ENCODE measurements at places on chromosomes 12 and 14.
A peak's percentile ranks its signal among the peaks of the same experiment; 100 is the strongest.

GRCh38 chr12:56571121-56571520 lies 49.5 kb downstream of the RBMS2 start:
- DNase-seq = peak; percentile 60

DNA sequence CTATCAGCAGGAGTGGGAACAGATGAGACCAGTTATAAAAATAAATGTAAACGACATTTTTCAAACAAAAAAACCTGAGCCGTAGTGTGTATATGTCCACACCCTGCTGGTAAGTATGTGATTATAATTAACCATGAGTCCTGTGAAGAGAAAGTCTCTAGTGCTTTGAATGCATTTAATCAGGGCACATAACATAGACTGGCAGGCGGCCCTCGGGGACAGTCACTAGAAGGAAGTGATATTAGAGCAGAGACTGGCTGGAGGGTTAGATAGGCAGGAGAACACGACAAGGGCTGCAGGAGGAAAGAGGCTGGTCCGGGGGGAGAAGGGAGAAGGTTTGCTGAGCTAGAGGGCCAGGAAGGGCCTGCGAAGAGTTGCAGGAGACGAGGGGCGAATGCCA lies 23.8 kb upstream of the ELK3 start:
- DNase-seq = no peak

DNA sequence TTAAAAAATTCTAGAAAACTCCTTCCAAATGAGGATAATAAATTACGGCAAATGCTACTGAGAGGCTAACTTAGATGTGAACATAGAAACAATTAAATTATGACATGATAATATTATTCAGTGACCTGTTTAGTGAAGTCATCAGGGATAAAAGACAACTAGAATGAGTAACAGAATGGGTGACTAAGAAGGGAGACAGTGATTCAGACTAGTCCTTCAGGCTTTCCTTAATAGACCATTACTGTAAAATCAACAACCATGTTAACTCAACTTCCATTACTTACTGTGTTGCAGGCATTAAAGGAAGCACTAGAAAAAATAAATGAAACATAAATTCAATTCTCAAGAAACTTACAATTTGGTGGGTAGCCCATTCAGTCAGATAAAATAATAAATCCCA lies 543.9 kb upstream of the LRFN5 start:
- no peak for DNase-seq

GRCh38 chr12:105451211-105451610 lies 120.7 kb downstream of the C12orf75 start:
- DNase-seq = no peak

GRCh38 chr12:54300732-54301427 lies at the start of gene NFE2:
Gene NFE2, minus strand, starts transcription at chr12:54301015. Its CDS starts 5,767 bp downstream, at chr12:54295248.
- peak; percentile 94 for DNase-seq

DNA sequence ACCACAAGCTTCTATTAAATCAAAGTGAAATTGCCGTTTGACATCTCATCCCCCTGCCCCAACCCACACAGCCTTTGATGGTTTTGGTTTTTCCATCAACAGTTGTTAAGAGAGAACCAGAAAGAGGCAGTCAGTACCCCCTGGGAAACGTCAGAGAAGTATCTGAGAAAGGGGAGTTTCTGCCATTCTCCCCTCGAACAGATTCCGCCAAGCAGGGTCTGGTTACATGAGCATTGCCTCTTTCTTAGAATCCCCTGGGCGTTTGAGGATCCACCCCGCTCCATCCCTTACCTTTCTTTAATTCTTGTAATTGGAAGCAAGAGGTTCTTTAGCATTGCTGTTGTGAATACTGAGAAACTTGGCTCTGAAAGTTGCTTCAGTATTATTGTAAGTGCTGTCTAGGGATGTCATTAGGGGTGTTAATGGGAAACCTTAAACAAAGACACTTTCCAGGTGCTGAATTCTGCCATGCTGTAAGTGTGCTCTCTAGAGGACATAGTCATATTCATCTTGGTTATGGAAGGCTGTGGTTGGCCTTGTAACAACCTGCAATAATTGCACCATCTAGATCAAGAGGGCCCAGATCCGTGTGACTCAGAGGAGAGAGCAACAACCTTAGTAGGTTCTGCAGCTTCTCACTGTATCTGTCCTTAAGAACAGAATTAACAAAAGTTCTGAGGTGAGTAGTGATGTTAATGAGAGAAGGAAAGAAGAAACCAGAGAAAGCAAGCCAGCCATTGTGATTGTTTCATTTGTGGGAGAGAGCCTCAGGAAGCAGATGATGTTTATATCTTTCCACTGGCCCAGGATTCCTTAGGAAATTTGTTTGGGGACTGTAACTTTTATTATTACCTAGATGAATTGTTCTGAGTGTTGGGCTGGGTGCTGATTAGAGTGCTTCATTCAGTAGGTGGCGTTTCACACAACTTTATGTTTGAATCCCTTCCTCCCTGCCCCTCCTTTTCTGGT lies 9.0 kb downstream of the TMBIM6 start:
- DNase-seq = peak; percentile 14

Data from neural progenitor cell (in vitro differentiated cells).